ENCODE measurements at places on chromosomes 11 and 22.

DNA sequence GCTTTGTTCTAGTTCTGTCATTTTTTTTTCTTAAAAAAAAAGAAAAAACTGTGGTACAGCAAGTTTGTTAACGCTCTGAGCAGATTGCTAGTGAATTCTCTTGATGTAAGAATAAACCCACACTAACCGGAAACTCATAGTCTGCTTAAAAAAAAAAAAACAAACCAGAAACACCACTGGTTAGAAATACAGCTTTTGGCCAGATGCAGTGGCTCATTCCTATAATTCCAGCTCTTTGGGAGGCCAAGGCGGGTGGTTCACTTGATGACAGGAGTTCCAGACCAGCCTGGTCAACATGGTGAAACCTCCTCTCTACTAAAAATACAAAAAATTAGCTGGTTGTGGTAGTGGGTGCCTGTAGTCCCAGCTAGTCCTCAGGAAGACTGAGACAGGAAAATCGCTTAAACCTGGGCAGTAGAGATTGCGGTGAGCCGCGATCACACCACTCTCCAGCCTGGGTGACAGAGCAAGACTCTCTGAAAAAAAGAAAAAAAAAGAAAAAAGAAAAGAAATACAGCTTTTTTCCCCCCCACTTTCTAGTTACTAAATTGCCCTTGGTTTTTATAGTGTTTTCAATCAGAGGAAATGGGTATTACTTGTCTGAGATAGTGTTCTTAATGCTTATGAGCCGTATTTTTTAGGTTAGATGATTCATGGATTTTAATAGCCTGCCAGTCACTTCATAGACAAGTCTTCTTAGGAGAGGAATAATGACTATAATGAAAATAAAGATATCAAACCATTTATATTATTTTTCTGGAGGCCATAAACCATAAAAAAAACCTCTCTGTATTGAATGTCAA is 222.8 kb downstream of the DDX10 start:
- DNase-seq = no peak

GRCh38 chr11:121207485-121208115 is 85.0 kb upstream of the SC5D start:
- DNase-seq = no peak

GRCh38 chr22:32693102-32693501 is 108.4 kb upstream of the TIMP3 start:
- DNase-seq = no peak

GRCh38 chr11:75341612-75342011 is 9.8 kb downstream of the ARRB1 start:
- DNase-seq = no peak

DNA sequence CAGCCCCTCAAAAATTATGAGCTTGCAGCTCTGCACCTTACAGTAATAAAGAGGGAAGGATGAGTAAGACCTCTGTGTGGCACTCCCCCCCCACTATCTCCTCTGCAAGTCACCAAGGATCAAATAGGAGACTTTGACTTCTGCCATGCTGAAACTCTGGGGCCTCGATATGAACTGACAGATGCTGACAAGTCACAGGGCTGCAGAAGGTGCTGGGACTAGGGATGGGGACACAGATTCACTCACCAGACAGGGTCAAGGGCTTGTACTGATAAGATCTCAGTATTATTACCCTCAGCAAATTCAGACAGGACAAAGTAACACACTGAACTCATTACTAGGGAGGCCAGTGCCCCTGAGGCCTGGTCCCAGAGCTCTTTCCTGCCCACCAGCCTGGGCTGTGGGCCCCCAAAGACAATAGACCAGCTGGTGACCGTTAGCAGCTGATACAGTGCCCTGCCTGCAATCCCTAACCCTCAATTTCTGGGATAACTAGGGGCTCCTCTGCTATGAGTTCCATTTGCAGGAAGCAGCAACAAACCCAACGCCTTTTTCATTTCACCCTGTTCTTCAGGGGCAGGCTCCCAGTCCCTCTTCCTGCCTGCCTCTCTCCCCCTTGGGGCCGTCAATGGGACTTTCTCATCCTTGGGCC is 20.1 kb downstream of the TMPRSS13 start:
- no peak for DNase-seq

DNA sequence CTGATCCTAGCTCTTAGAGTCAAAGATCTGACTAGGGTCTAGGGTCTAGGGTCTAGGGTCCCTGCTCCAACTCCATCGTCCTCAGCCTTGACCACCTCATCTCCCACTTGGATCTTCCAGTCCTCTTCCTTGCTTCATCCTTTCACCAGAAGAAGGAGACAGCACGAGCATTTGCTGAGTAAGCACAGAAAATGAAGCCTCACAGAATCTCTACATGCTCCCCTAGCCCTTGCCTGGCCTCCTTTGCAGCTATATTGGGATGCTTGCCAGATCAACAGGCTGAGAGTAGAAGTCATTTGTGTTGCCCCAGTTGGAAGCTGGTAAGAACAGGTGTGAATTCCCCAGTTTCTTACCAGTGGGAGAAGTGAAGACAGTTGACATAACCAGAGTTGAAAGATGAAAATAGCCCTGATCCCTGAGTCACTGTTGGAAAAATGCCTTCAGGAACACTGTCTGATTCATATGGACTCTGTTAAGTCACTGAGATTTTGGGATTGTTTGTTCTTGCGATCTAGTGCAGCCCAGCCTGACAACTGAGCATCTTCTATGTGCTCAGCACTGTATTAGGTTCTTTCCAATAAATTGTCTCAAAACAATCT is 552.5 kb downstream of the INSC start:
- DNase-seq = no peak

DNA sequence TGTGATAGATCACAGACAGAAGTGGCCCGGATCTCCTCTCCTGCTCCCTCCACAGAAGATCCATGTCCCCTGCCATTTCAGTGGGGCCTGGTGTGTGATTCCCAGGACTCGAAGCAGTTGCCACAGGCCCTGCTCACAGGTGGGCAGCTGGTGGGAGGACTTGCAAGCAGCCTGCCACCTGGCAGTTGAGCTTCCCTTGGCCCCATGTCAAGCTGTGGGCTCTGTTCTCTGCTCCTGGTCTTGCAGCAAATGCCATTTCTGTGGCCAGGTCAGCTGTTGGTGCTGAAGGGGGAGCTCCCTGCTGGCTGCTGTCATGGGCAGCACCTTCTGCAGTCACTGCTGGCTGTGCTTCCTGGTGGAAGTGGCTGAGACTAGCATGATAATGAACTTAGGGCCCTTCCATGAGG is 59.1 kb upstream of the SLC22A12 start:
- no peak for DNase-seq

GRCh38 chr11:125229916-125230315 is 65.4 kb downstream of the PKNOX2 start:
- no peak for DNase-seq

DNA sequence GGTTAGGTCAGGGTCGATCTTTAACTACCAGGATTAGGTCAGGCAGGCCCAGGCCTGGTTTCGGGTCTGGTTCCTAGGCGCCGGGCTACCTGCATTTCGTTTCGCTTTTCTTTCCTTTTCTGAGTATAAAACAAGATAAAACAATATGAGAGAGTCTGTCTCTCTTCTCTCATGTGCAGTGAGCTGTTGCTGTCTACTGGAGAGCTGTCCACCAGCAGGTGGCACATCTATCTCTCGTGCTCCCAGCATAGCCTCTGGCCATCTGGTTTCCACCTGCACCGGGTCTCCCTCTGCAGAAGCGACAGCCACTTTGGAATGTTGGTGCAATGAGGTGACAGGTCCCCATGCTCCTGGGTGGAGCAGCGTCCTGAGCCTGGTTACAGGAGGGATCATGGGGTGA is 27.6 kb downstream of the RIBC2 start:
- DNase-seq = no peak

GRCh38 chr11:71080239-71081097 is 171.9 kb downstream of the SHANK2 start:
- peak; percentile 5 for DNase-seq

GRCh38 chr11:128157423-128158298 is 429.7 kb downstream of the ETS1 start:
- peak; percentile 24 for DNase-seq

GRCh38 chr11:109247071-109247470 is 174.9 kb upstream of the C11orf87 start:
- no peak for DNase-seq

GRCh38 chr11:83662494-83662893 is 376.3 kb upstream of the CCDC90B start:
- DNase-seq = no peak

DNA sequence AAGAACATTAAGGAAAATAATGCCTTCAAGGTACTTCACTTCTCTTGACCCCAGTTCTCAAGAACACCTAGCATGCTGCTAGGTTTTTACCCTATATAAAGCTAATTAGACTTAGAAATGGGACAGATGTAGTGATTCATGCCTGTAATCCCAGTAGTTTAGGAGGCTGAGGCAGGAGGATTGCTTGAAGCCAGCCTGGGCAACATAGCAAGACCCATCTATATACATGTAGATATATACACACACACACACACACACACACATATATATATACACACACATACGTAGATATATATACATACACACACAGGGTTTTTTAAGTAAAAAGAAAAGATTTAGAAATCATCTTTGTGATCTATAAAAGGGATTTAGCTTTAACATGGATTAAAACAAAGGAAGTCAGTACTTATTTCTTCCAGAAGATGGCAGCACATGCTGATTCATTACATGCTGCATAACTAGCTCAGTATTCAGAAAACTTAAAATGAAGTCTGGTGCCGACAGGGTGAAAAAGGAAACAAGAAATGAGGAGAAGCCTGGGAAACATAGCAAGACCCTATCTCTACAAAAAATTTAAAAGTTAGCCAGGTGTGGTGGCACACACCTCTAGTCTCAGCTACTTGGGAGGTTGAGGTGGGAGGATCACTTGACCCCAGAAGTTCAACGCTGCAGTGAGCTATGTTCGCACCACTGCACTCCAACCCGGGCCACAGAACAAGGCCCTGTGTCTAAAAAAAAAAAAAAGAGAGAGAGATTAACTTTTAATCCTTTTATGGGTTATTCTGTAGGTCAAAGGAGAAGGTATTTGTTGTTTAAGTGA is 28.5 kb upstream of the RBX1 start:
- no peak for DNase-seq

DNA sequence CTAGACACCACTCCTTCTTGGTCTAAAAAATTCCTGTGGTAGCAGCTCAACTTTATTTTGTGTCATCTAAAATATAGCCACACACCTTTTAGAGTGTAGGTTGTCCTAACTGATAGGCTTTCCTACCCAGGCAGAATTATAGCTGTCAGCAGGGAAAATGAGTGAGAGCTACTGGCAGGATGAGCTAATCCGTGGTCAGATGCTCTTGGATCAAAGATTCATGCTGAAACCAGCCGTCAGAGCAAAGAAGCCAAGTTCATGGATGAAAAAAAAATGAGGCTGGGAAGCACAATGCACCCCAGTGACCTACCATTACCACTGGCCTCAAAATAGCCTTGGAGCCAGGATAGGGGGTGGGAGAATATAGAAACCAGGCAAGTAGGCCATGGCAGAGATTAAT is 113.1 kb upstream of the BLID start:
- DNase-seq = no peak

DNA sequence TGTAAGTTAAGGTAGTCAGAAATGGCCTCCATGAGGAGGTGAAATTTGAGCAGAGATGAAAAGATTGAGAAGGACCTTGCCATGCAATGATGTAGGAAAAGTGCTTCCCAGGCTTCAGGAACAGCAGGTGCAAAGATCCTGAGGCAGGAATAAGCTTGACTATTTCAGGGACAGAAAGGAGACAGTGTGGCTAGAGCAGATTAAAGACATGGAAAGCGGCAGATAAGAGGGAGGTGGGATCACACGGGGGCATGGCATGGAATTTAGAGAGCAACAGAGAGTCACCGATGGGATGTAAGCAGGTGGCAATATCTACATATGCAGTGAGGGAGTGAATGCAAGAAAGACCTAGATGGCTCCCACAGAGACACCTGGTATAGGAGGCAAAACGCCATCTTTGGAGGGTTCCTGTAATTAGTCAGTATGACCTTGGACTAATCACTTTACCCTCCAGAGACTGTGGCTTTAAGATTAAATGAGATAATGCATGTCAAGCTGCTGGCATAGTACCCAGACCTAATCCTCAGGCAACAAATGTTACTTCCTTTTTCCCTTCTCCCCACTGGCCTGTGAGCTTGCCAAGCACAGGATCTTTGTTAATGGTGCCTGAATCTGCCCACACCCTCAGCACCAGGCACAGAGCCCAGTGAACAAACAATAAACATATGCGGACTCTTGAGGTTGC is 24.6 kb upstream of the ACER3 start:
- DNase-seq = no peak

DNA sequence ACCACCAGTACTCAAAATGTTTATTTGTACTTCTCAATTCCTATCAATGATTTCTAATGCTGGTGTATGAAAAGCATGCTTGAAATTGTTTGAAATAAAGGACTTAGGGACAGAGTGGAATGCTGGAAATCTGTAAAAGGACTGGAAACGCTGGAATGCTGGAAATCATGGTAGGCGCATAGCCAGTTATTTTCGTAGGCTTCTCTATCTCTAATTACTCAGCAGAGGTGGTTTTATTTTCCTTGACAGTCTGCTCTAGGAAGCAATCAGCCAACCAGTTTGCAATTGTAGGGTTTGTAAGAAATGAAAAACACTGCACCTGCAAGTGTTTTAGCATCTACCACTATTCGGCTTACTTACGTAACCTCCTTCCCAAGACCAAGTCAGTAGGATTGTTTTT is 788 bp downstream of the LIN7C start:
- DNase-seq = no peak

GRCh38 chr11:119618208-119618909 is 110.6 kb downstream of the NECTIN1 start:
- no peak for DNase-seq

- no peak for DNase-seq
Observed at GRCh38 chr11:130510407-130511006, 62.1 kb downstream of the ADAMTS15 start.

DNA sequence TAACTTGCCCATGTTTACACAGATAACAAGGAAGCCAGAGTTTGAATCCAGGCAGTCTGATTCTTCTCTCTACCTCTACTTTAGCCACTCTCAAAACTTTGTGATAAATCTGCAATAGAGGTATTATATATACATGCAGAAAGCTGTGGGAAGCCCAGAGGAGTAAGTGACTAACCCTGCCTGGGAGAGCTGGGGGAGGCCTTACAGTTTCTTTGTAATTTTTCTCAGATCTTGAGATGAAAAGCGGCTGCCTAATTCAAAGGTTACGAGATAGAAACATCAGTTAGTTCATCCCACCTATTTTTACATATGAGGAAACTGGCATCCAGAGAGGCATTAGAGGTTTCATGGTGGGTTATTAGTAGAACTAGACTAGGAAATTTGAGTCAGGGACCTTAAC is 4.9 kb downstream of the STIM1 start:
- no peak for DNase-seq

Data from activated CD8-positive, alpha-beta memory T cell treated with anti-CD3 and anti-CD28 coated beads for 4 hours (primary cell).